ENCODE measurements at places on chromosomes 13 and 19. TPM values are rescaled to one million over a fixed set of nuclear protein-coding genes. Genes with fewer than 3 reads are reported as not detected.

DNA sequence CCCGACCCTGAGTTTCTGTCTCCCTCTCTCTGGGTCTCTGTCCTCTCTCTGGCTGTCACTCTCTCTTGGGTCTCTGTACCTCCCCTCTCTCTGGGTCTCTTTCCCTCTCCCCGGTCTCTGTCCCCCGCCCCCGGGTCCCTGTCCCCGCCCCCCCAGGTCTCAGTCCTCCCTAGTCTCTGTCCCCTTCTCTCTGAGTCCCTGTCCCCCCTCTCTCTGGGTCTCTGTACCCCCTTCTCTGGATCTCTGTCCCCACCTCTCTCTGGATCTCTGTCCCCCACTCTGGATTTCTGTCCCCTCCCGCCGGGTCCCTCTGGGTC is 2.3 kb upstream of the FTL start:
- no peak for DNase-seq

Gene TNFRSF19
- total RNA-seq, result 40.5 TPM

- DNase-seq, result no peak
These were observed 82.8 kb downstream of the FRY start for GRCh38 chr13:32114284-32114950.

GRCh38 chr19:3358689-3359014 is 7.7 kb upstream of the NFIC start:
- DNase-seq, result no peak

DNA sequence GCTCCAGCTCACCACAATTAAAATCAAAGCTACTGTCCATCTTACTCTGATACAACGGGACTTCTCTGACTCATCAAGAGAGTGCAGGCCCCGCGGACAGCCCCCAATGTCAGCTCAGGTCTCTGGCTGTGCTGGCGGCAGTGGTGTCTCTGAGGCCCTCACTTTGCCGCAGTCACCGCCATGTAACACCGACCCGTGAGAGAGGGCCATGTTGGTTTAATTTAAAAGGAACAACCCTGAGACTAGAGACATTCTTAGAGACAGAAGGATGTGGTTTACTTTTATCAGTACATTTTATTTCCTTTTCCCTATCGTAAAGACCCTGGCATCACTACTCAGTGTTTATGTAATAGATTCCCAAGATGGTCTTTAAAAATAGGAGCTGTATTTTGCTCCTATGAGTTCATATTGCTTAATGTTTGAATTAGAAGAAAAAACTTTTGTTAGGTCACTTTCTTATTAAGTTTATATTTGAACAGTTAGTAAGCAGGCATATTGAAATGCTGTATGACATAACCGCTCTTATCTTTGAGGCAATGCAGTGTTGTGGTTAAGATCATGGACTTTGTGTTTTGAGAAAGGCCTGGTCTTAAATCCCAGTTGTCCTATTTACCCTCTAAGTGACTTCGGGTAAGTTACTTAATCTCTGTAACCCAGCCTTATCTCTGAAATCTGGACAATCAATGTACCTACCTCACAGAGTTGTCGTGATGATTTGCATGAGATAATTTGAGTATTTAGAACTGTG is 23.4 kb downstream of the DGKH start:
- no peak for DNase-seq

Measured in GM12878 (cell line).